Pancreas (tissue), 10 donors: ENCODE measurements at places on chromosomes 2 and 18. TPM values are rescaled to one million over a fixed set of nuclear protein-coding genes. Genes with fewer than 3 reads are reported as not detected.

DNA sequence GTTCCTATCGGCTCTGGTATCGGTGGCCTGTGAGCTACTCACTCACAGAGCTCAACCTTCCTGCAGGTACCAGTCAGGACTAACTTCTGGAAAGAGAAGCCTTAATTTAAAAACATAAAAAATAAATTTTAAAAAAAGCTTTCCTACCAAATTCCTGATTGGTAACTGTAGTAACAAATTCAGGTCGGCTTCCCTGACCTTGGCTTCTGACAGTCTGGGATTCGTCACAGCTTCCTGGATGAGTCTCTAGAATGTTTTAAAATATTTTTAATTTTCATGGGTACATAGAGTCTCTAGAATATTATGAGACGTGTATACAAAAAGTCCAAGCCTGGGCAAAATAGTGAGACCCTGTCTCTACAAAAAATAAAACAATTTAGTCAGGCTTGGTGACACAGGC, 45.0 kb upstream of the MTCL1 start:
- H3K27ac ChIP-seq: no peak overlapping the region
- no peak overlapping the region for H3K4me3 ChIP-seq
- no peak for DNase-seq
- H3K36me3 ChIP-seq: no peaks in the 10 kb centered on the region
- H3K27me3 ChIP-seq: no peaks in the 10 kb centered on the region

DNA sequence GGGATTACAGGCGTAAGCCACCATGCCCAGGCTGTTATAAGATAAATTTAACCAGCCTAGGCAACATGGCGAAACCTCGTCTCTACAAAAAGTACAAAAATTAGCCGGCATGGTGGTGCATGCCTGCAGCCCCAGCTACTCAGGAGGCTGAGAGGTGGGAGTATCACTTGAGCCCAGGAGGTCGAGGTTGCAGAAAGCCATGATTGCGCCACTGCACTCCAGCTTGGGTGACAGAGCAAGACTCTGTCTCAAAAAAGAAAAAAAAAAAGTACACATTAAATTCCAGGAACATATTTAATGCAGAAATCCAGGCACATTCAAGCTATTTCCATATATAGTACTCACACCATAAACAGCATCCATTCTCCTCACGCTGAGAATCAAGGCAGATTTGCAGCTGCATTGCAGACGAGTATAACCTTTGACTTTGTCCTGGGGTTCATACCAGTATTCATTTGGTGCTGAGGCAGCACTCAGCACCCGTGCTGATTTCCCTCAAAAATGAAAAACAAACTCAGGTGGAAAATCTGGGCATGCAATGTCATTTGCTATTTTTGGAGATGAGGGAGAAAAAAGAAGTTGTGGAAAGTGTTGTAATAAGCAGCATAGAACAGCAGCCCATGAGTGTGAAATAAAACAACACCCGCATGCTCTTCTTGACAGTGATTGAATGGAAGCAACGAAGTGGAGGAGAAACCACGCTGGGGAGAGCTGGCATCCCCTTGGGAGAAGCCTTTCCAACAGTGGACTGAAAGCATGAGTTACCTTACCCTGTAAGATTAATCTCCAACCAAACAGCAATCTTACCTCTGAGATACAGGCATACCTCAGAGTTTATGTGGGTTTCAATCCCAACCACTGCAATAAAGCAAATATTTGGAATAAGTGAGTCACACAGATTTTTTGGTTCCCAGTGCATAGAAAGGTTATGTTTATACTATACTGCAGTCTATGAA, 46.8 kb upstream of the ANXA4 start:
- no peak for DNase-seq
- no peak overlapping the region for H3K4me3 ChIP-seq
- H3K4me1 ChIP-seq: peaks cover 6% of the 10 kb centered on the region
- H3K27me3 ChIP-seq: no peaks in the 10 kb centered on the region
- no peaks in the 10 kb centered on the region for H3K36me3 ChIP-seq
- H3K27ac ChIP-seq: no peak overlapping the region

DNA sequence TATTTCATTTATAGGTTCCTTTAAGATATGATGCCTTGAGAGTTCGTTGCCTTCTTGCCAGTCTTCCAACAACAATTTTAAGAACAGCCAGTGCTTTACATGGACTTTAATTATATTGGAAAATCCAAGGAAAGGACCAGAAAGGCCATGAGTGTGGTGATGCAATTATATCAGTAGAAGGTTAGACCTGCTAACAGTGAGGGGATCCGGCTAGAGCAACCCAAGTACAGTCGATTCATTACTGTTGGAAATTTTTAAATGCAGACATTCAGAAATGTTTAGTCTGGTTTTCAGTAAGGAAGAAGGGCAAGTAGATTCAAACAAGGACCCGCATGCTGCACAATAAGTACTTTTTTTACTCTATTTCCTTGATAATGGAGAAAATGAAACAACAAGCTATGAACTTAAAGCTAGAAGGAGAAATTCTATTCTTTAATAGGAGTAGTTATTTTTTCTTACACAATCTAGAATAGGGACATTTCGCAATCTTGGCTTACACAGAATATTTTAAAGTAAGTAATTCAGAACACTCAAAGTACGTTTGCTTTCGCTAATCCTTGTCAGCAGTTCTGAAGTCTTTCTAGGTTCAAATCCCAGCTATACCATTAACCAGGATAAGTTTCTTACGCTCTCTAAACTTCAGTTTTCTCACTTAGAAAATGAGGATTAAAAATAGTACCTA, 405.5 kb downstream of the MEIS1 start:
- no peaks in the 10 kb centered on the region for H3K36me3 ChIP-seq
- H3K4me1 ChIP-seq: peaks cover 4% of the 10 kb centered on the region
- H3K4me3 ChIP-seq: no peak overlapping the region

PDE1A gene
- total RNA-seq: 4.2 TPM

SKOR2 gene
- not detected for total RNA-seq

RAB3GAP1 gene
- 23.7 TPM for total RNA-seq

COL4A3 gene
- total RNA-seq: 4.9 TPM

IL36A gene
- total RNA-seq: not detected

CERKL gene
- 1.4 TPM for total RNA-seq

RAMP1 gene
- total RNA-seq: 61.5 TPM
